ENCODE measurements at places on chromosomes 1 and 21. TPM values are rescaled to one million over a fixed set of nuclear protein-coding genes. Genes with fewer than 3 reads are reported as not detected.

Gene TMEM82
- not detected for total RNA-seq

Gene SYDE2
- total RNA-seq, result 1.5 TPM

Gene BTBD19
- 5.9 TPM for total RNA-seq

Gene ATP1A4
- total RNA-seq, result not detected

Gene CHIT1
- total RNA-seq, result 0.10 TPM

Gene PADI4
- not detected for total RNA-seq

Gene HMCN1
- 0.93 TPM for total RNA-seq

Gene SERTAD4
- total RNA-seq, result 1.5 TPM

Gene AMY2A
- total RNA-seq, result not detected

Gene ASAP3
- 53.5 TPM for total RNA-seq

Gene TRIM17
- total RNA-seq, result not detected

Gene FCMR
- not detected for total RNA-seq

Gene SHE
- total RNA-seq, result 0.07 TPM

DNA sequence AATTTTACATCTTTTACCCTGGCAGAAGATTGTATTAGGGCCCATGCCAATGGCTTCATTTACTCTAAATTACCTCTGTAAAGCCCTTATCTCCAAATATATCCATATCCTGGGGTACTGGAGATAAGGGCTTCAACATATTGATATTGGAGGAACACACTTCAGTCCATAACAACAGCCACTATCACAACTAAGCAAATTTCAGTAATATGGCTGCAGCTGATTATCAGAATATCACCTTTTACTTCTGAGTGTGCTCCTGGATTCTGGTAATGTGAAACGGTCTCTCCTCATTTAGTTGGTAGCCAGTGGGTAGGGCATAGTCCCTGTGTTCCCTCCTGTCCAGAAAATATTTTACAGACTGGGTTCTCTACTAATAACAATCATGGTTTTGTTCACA is 53.3 kb downstream of the IVNS1ABP start:
- no peak for DNase-seq

GRCh38 chr1:194133152-194133551 is 946.7 kb upstream of the B3GALT2 start:
- no peak for DNase-seq

- DNase-seq, result no peak
Observed at GRCh38 chr1:150387200-150387599, 23.3 kb downstream of the RPRD2 start.

DNA sequence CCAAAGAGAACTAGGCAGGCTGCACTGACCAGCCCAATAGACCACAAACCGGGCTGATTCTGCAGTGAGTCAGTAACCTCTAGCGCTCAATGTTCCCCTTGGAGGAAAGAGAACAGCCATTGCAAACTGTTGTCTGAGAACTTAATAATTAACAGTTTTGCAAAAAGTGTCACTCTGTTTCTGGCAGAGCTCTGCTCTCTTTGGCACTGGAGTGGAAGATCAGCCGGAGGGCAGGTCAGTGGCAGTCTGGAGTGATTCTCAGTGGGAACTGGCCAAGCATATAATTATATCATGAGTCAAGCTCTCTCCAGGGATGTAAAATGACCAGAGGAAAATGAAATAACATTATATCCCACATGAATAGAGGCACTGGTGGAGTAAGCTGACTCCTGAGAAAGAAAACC is 238.3 kb downstream of the HLX start:
- no peak for DNase-seq

GRCh38 chr1:16721871-16722641 is 18.3 kb upstream of the RNU1-4 start:
- DNase-seq, result no peak

DNA sequence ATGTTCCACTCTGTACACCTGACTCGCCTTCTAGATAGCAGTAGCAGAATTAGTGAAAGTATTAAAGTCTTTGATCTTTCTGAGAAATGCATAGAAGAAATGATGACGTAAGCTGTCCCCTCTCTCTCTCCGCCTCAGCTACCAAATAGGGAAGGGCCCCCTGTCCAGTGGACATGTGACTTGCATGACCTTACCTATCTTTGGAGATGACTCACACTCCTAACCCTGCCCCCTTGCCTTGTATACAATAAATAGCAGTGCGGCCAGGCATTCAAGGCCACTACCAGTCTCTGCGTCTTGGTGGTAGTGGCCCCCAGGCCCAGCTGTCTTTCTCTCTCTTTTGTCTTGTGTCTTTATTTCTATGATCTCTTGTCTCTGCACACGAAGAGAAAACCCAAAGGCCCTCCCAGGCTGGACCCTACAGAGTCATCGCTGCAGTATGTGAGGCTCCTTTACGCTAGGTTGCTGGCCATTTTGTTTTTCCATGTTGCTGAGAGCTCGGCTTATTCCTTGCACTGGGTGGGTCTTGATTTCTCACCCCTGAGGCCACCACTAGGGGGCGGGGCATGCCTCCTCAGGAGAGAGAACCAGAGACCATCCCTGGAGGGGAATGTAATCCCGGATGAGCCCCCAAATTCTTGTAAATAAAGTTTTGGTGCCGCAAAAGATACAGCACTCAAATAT is 16.0 kb upstream of the ZBTB8B start:
- DNase-seq, result no peak

- DNase-seq, result no peak
Observed at GRCh38 chr1:95223110-95223509, 10.9 kb upstream of the RWDD3 start.

DNA sequence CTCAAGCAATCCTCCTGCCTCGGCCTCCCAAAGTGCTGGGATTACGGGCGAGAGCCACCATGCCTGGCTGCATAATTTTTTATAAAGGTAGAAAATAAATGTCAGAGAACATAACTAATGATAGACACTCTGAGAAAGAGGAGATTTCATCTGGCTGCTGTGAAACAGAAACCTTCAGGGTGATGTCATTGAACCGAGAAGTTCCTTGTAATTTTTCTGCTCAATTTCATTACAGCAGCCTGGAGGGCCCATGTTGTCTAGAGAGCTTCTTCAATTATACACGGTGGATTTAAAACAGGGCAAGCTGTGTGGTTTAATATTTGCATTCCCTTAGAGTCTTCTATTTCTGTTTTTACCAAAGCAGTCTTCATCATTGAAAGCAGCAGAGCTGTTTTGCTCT is 64.3 kb upstream of the MORC3 start:
- no peak for DNase-seq

- peak; percentile 5 for DNase-seq
Observed at GRCh38 chr1:7558481-7558880, 212.6 kb upstream of the VAMP3 start.

- DNase-seq, result no peak
Observed at GRCh38 chr1:160744852-160745520, 5.9 kb downstream of the SLAMF7 start.

DNA sequence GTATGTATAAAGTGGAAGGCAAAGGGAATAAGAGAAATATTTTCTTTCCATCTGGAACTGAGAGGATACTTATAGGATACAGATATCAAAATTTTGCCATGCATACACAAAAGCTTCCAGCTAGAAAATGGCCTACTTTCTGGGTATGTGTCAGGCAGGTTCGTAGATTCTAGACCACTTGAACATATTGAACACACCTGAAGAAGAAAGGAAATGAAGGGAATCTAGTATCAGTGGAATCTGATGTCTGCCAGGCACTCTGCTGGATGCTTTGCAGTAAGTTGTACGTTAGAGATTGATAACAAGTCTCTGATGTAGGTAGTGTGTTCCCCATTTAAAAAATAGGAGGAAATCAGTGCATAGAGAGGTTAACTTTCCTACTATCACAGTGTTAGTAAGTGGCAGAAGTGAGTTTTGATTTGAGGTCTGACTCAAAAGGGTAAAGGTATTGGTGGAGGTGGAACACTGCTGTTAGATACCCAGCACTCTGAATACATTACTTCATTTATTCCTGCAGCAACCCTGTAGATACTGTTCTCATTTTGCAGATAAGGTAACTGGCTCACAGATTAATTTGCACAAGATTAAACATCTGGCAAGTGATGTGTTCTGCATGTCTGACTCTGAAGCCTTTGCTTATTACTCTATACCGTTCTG is 3.0 kb downstream of the CAMSAP2 start:
- no peak for DNase-seq

GRCh38 chr1:162151900-162152829 is 82.7 kb downstream of the NOS1AP start:
- DNase-seq, result peak; percentile 67

GRCh38 chr1:15007842-15008241 is 145.7 kb upstream of the TMEM51 start:
- no peak for DNase-seq

GRCh38 chr1:205998457-205999241 is 4.5 kb downstream of the RAB7B start:
- no peak for DNase-seq

DNA sequence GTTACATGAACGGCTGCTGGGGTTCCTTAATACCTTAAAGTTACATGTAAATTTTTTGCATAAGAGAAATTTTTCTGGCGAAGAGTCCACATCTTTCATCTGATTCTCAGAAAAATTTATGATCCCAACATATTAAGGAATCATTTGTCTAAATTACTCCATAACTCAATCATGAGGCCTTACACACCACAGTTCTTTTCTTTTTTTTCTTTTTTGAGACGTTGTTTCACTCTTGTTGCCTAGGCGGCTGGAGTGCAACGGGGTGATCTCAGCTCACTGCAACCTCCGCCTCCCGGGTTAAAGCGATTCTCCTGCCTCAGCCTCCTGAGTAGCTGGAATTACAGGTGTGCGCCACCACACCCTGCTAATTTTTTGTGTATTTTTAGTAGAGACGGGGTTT is 2.1 kb upstream of the S100A11 start:
- no peak for DNase-seq

DNA sequence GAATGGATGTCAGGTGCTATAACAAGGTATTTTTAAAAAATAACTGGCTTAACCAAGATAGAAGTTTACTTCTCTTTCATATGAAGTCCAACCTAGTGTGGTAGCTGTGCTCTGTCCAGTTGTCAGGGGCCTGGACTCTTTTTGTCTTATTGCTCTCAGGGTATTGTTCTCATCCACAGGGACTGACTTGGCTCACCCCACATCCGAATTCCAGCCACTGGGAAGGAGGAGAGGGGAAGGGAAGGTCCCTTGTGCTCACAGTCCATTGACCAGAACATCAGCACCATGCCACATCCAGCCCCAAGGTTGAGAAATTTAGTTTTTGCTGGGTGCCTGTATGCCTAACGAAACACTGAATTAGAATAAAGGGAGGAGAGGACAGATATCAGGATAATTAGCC is 8.7 kb downstream of the EEIG2 start:
- DNase-seq, result no peak

DNA sequence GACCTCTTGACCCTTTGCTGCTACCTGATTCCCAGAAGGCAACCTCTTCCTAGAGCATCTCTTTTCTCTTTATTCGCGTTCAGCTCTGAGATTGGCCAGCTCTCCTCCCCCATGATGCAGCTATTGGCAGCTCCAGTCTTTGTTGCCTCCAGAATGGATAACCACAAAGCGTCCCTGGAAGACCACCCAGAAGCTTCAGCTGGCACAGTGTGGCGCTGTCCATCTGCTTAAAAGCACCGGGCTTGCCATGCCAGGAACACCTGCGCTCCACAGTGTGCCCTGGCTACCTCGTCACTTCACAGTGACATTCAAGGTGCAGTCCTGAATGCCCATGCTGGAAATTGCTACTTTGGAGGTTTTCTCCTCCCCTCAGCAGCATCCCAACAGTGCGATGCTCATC is 353.9 kb downstream of the LMO4 start:
- DNase-seq, result no peak

GRCh38 chr1:218079347-218079746 is 205.7 kb upstream of the RRP15 start:
- DNase-seq, result no peak

GRCh38 chr1:67390041-67390887 is 39.9 kb downstream of the SERBP1 start:
- DNase-seq, result no peak

DNA sequence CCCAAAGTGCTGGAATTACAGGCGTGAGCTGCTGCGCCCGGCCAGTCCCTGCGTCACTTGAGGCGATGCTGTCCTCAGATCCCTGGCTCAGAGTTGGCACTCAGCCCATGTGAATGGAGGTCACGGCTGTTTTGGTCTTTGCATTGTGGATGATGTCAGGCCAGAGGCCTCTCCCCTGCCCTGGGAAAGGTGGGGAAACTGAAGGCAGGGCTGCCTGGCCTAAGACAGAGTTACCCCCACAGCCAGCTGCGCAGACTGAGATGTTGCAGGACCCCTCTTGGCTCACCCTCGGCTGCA is 821 bp downstream of the MASP2 start:
- no peak for DNase-seq

DNA sequence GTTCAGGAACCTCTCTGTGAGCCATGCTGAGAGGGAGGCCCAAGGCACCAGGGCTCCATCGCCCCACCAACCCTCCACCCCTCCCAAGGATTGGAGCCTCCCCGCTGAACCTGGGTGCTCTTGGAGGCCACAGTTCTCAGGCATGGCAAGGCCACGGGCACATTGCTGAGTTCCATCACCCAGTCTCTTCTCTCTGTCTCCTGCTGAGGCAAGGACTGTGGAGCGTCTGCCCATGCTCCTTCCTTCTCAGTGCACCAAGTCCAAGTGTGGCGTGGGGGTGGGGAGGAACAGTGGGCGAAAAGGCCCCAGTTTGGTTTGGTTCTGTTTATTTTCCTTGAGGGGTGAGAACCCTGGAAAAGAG is 2.8 kb upstream of the KNCN start:
- no peak for DNase-seq

- DNase-seq, result no peak
Observed at GRCh38 chr1:192477630-192478029, 97.9 kb upstream of the RGS1 start.

GRCh38 chr1:94228640-94229375 is 8.6 kb downstream of the ARHGAP29 start:
- DNase-seq, result no peak

DNA sequence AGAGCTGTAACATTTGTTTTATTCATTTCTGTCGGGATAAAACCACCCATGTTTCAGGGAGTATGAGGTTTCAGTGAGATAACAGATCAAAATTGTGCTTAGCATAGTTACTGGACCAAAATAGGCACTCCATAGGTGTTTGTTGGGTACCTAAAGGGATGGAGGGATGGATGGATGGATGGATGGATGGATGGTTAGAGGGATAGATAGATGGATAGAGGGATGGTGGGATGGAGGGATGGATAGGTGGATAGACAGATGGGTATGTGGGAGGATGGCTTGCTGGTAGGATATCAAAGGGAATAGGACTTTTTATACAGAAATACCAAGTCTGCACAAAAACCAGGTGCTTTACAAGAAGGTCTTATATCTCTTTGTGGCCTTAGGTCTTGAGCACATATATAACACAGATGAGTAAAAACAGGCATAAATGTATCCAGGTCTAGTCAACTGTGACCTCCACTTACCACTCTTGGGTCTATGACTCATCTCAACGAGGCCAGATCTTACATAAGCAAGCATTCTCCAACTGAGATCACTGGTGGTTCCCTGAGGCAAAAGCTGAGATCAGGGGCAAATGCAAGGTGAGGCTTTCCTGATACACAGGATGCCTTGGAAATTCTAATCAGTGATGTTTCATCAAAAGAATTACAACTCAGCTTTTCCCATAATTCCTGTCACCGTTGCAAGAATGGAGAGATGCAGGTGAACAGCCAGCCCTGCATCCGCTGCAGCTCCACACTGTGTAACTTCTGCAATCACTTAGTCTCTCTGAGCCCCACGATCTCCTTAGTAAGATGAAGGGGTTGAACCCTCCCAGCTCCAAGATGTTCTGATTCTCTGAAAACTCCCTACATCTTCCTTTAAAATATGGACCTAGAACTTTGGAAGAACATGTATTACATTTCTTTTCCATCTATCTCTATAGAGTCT is 32.0 kb downstream of the PTAFR start:
- no peak for DNase-seq

GRCh38 chr1:27290581-27290980 is 31.4 kb upstream of the TMEM222 start:
- no peak for DNase-seq
